CD4-positive, alpha-beta T cell treated with Interleukin-4 for 4 hours (primary cell): ENCODE measurements at places on chromosomes 5 and 9.
A peak's percentile ranks its signal among the peaks of the same experiment; 100 is the strongest.

DNA sequence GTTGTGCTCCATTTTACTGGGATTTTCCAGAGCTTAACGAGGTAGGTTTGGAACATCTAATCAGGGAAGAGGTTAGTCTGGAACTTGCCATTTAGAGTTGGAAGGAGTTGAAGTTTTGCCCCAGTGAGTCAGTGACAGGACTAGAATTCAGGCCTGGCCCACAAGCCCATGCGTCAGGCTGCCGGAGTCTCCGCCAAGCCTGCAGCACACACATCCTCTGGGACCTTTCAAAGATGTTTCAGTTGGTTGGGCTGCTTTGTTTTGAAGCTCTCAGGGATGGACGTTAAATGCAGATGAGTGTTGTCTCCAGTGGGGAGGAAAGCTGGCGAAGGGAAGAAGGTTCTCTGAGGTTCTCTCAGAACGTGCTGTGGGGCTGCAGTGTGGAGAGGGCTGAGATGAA is 147.0 kb downstream of the PSAT1 start:
- no peak for DNase-seq

- no peak for DNase-seq
Observed at GRCh38 chr9:133602277-133602676, 6.9 kb downstream of the FAM163B start.

GRCh38 chr5:124134941-124135340 is 611.5 kb downstream of the ZNF608 start:
- no peak for DNase-seq

- DNase-seq = no peak
Observed at GRCh38 chr9:35464141-35465025, 25.5 kb upstream of the RUSC2 start.

DNA sequence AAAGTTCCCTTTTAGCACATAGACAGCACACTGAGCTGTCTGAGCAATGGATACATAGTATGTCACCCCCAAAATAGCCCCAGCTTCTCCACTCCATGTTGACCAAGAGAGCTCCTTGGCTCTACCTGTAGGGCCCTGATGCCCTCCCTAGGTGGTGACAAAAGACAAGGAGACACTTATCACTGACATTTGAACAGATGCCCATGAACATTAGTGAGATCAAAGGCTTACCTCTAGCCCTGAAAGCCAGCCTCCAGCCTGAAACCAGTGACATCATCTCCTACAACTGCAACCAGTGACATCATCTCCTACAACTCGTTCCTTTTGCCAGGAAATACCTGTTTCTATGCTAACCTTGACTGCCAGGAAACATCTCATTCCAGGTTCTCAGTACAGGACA is 122.7 kb downstream of the FSTL4 start:
- DNase-seq = no peak

DNA sequence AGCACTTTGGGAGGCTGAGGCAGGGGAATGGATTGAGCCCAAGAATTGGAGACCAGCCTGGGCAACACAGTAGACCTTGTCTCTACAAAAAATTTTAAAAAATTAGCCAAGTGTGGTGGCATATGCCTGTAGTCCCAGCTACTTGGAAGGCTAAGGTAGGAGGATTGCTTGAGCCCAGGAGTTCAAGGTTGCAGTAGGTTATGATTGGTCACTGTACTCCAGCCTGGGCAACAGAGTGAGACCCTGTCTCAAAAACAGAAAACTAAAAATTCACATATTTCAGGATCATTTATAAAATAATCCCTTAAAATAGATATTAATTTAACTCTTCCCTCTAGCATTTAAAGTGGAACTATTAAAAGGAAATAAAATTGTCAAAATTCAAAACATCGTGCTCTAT is 3.4 kb downstream of the FCHO2 start:
- no peak for DNase-seq

DNA sequence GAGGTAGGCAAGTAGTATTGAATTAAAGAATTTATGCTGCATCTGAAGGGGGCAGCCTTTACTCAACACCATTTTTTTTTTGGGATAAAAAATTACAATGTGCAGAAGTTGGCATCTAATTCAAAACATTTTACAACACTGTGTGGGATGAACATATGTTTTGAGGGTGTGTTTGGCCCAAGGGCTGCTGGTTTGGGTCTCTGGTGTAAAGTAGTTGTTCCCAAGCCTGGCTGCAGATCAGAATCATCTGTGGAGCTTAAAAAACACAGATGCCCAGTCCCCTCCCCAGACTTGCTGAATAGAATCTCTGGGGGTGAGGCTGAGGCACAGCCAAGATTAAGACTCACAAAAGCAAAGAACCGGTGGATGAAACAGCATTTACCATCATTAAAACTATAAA is 33.0 kb upstream of the PDZD2 start:
- no peak for DNase-seq

DNA sequence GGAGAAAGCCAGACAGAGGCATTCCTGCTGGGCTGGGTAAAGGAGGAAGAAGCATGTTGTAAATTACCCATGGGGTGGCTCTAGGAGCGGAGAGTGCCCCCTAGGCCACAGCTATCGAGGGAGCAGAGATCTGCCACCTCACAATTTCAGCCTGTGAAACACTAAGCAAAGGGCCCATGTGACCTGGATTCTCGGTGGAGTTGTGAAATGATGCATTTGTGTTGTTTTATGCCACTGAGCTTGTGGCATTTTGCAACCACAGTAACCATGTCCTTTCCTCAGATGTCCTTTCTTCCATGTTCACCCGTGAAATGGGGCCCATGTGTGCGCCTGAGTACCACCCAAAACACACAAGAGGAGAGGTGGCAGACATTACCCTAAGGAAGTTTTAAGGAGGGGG is 159.3 kb downstream of the SYK start:
- DNase-seq = no peak

DNA sequence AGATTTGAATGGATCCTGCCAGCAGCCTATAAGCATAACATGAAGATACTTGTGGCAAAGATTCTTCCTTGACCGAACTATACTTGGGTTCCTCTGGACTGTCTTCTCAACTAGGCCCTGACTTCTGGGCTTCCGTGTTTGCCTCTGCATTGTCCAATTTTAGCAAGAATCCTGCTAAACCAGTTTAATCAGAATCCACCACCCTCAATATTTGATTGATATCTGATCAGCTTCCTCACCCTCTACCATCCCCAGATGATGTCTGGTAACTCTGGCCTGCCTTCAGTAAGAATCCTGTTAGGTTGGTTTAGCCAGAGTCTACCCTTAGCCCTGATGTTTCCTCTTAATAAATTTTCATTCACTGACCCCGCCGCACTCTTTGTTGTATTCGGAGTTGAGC is 54.4 kb upstream of the GALNT10 start:
- DNase-seq = no peak

- DNase-seq = no peak
Observed at GRCh38 chr5:131316026-131316425, 52.2 kb downstream of the CDC42SE2 start.

- no peak for DNase-seq
Observed at GRCh38 chr5:33491941-33492340, 51.2 kb downstream of the TARS1 start.

DNA sequence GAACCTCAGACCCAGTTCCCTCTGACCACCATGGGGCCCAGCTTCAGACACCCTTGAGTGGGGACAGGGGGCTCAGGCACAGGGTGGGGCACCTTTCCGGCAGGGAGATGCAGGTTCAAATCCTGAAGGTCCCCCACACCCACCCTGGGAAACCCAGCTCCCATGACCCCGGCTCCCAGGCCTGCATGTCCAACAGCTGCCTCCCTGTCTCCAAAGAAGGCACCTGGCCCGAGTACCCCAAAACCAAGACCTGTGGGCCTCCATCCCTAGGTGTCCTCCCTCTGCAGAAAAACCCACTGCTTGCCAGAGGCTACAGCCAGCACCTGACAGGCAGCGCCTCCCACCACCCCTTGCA is 38.5 kb downstream of the VAV2 start:
- no peak for DNase-seq

DNA sequence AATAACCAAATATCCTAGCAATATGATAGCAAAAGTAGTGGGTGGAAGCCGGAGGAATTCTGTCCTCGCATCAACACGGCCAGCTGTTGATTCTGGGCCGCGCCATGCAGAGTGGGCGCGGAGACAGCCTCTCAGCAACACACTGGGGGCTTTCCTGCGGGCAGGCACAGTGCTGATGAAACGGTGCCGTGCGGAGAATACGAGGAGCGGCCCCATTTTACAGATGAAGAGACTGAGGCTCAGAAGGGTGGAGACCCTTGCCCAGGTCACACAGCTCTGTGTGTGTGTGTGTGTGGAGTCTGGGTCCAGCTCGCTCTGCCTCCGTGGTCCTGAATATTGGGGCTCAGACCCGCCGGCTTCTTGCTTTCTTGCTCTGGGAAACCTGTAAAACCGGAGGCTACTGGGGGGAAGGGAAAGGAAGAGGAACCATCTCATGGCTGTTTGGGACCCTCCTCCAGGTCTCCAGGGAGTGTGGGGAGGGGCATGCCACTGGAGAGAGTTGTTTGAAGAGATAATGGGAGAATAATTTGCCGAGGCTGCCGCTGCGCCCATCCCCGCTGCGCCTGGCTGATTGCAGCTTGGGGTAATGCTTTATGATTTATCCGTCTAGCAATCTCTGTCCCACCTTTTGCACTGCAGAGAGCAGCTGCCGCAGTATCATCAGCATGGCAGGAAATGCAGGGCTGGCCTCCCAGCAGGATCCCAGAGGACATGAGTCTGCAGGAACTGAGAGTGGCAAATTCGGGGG is 36.6 kb downstream of the NCS1 start:
- DNase-seq = no peak

- DNase-seq = peak; percentile 27
Observed at GRCh38 chr5:119079318-119079921, 8.5 kb downstream of the DMXL1 start.

DNA sequence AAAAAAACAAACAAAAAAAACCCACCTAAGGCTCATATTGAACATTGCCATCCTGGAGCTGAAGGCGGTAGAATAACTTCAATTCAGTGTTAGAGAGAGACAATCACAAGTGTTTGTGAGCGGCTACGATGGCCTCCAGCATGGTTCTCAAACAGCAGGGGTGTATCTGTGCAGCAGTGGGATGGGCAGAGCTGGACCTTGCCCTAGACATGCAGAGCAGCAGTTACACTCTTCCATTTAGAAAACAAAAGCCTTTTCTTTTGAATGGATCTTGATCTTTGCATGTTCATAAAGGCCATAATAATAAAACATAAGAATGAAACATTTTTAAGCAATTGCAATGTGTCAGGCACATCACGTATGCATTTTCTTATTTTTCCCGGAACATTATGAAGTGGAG is 50.3 kb downstream of the ARHGAP26 start:
- DNase-seq = no peak

- DNase-seq = peak; percentile 10
Observed at GRCh38 chr5:38809388-38810359, 36.1 kb upstream of the OSMR start.

DNA sequence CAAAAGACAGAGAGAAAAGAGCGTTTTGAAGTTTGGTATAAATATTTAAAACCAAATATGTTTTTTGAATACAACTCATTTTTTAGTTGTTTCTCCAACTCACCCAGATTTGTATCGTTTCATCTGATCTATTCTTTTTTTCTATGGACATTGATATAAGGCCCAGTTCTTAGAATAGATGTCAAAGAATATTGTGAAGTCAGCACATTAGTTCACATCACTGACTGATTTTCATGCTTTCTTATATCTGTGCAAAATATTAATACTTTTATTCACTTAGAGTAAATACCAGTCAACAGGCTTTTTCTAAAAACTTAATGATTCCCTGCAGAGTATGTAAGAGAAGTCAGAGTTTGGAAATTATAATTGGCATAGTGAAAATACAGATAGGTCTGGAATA is 254.4 kb upstream of the PTPRD start:
- no peak for DNase-seq

DNA sequence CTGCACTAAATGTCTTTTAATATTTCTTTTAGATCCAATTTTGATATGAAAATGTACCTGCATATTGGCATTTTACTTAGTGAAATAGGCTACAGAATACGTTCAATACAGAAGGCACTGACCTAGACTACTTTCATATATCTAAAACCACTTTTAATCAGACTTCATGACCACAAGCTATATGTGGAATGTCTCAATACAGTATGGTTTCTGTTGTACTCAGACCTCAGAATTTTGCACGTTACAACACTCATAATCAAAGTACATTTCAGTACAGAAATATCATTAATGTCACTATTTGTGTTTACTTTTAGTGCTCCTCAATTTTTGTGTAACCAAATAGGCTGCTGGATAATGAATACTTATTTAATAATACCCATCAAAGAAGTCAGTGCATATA is 74.8 kb downstream of the MEF2C start:
- no peak for DNase-seq

DNA sequence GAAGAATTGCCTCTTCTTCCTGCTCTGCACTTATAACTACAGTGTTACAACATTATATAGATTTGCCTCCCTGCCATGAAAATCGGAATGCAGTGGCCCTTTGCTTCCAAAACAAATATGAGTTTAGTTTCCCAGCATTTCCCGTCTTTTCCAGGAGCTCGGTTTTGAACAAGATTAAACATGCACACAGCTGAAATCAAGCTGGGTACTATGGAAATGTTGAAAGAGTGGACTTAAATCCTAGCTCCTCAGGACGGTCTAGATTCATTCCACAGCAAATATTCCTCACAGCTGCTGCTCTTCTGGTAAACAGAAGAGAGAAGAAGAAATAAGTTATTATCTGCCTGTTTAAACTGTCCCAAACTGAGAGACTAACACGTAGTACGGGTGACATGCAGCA is 161.4 kb downstream of the PIK3R1 start:
- DNase-seq = no peak

- DNase-seq = no peak
Observed at GRCh38 chr9:70641631-70642030, 227.2 kb upstream of the KLF9 start.

DNA sequence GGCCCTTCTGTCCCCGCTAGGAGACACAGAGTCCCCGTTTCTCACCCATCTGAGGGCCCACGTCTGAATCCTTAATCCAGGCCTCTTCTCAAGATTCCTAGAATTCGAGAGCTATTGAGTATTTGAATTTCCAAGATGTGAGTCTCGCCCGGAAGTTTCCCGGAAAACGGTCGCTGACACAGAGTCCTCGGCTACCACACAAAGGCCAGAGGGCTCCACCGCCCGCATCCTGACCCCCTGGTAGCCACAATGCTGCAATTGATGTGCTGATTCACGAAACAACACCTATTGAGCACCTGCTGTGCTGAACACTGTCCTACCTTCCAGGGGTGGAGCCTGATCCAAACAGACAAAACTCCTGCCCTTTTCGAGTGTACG is 670 bp upstream of the FBP1 start:
- no peak for DNase-seq
